ENCODE measurements at places on chromosomes 3 and 15. TPM values are rescaled to one million over a fixed set of nuclear protein-coding genes. Genes with fewer than 3 reads are reported as not detected.

SCG5 gene
- 0.09 TPM for total RNA-seq

APOD gene
- 7.8 TPM for total RNA-seq

SNRPA1 gene
- 13.8 TPM for total RNA-seq

IDH2 gene
- total RNA-seq: 65.2 TPM

DNASE1L3 gene
- total RNA-seq: 0.09 TPM

ERICH6 gene
- not detected for total RNA-seq

BOC gene
- 0.09 TPM for total RNA-seq

ARGFX gene
- total RNA-seq: not detected

ROBO1 gene
- 22.9 TPM for total RNA-seq

POLR2M gene
- 167 TPM for total RNA-seq

SLC24A5 gene
- total RNA-seq: not detected

VWA5B2 gene
- not detected for total RNA-seq

DUOXA2 gene
- not detected for total RNA-seq

UNC45A gene
- 121 TPM for total RNA-seq

SENP7 gene
- total RNA-seq: 12.0 TPM

Data from endothelial cell of coronary artery (primary cell).